ENCODE measurements at places on chromosomes 4 and X.
A peak's percentile ranks its signal among the peaks of the same experiment; 100 is the strongest.

- no peak for DNase-seq
These were observed 677.8 kb downstream of the ADGRL3 start for GRCh38 chr4:61877893-61878292.

DNA sequence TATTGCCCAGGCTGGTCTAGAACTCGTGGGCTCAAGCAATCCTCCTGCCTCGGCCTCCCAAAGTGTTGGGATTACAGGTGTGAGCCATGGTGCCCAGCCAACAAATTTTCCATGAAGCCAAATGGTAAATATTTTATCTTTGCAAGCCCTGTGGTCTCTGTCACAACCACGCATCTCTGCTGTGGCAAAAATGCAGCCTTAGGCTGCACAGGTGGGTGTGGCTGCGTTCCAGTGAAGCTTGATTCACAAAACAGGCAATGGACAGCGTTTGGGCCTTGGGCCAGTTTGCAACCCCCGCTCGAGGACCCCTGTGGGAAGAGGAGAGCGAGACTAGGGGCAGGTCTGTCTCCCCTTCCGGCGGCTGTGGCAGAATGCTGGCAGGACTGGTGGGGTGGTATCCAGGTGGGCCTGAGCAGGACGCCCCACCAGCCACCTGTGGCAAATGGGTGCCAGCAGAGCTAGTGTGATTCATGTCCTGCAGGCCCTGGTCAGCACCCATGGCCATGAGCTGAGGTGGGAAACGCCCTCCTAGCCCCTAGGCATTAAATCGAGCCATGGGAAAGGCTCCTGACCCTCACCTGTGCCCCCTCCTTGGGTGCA is 19.7 kb downstream of the HTRA3 start:
- DNase-seq = no peak

GRCh38 chr4:66023061-66023460 is 352.8 kb upstream of the EPHA5 start:
- DNase-seq = no peak

GRCh38 chr4:120616041-120616440 is 306.5 kb downstream of the PRDM5 start:
- DNase-seq = no peak

GRCh38 chr4:4541040-4541631 is 712 bp downstream of the STX18 start:
- peak; percentile 15 for DNase-seq

GRCh38 chr4:128379860-128380259 is 92.2 kb upstream of the PGRMC2 start:
- no peak for DNase-seq

- no peak for DNase-seq
These were observed 148.3 kb upstream of the NHS start for GRCh38 chrX:17226736-17227135.

Measured in effector memory CD8-positive, alpha-beta T cell (primary cell).